ENCODE measurements at places on chromosomes 6 and 20.

GRCh38 chr6:79943133-79943532 is 4.2 kb downstream of the ELOVL4 start:
- no peak for DNase-seq

GRCh38 chr6:154316131-154316530 is 40.5 kb downstream of the IPCEF1 start:
- no peak for DNase-seq

- no peak for DNase-seq
These were observed 128.5 kb downstream of the FLRT3 start for GRCh38 chr20:14208956-14209355.

DNA sequence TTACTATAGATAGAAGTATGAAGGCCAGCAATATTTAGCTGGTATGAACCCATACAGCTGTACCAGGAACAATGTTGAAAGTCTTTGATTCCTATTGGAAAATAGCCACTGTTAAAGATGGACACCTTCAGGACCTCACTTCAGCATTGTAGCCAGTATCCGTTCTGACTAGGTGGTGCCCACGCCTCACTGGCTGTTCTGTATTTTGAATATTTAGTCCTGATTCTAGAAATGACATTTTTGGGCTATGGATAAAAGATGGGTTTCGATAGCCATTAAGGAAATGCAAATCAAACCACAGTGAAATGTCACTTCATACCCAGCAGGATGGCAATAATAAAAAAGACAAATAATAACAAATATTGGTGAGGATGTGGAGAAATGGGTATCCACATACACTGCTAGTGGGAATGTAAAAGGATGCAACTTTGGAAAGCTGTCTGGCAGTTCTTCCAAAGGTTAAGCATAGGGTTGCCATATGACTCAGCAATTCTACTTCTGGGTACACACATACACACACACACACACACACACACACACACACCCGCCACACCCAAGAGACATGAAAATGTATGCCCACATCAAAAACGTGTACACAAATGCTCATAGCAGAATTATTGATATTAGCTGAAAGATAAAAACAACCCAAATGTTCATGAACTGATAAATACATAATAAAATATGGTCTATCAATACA is 56.8 kb downstream of the UTRN start:
- no peak for DNase-seq

- DNase-seq, result peak; percentile 94
These were observed 5.5 kb upstream of the NTSR1 start for GRCh38 chr20:62702895-62703852.

DNA sequence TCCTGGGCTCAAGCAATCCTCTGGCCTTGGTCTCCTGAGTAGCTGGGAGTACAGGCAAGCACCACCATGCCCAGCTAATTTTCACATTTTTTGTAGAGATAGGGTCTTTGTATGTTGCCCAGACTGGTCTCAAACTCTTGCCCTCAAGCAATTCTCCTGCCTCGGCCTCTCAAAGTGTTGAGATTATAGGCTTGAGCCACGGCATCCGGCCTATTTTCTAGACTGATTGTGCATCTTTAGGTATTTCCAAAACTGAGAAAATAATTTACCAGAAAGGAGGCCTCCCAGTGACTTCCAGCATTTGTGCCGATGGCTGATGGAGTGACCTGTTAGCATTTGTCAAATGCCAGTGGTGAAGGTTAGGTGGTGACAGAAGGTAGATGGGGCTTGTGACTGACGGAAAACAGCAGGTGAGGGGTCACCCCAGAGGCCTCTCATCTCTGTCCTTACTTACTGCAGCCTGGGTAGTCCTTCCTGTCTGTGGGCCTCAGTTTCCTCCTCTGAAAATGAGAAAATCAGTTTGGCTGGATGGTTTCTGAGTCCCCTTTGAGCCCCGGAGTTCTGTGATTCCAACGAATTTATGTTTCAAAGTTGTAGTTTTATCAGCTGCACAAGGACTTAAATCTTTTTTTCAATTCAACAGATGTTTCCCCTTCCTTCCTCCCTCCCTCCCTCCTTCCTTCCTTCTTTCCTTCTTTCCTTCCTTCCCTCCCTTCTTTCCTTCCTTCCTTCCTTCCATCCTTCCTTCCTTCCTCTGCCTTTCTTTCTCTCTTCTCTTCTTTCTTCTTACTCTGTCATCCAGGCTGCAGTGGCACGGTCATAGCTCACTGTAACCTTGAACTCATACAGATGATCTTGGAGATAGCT is 53.5 kb downstream of the TGM2 start:
- DNase-seq, result no peak

Data from HFFc6 (cell line).